ENCODE measurements at places on chromosomes 3 and 15.

DNA sequence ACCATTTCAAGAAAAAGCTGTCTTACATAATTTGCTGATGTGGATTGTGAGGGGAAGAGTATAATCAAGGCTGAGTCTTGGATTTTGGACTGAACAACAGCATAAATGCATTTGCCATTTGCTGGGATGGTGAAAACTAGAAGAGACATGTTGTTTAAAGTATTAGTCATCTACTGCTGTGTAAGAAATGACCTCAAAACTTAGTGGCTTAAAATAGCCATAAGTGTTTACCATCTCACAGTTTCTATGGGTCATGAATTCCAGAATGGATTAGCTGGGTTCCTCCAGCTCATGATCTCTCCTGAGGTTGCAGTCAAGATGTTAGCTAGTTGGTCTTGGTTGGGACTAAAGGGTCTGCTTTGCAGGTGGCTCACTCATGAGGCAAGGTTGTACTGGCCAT lies 66.2 kb downstream of the SCN11A start:
- no peak for DNase-seq

DNA sequence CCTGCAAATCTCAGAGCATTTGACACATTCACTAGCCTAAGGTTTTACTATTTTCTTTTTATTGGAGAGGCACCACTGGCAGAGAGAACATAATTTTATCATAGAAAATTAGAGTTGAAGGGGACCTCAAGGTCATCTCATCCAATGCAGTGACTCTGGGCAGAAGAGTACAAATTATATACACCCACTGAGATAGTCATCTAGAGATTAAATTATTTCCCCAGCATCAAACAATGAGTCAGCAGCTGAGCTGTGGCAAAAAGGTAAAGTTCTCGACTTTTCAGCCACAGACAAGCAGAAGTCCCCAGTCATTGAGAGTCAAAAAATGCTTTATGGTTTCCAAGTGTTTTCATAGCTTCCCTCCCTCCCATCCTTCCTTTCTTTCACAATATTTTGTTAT lies 39.3 kb upstream of the SEMA6D start:
- no peak for DNase-seq

GRCh38 chr3:185961675-185962232 lies 23.9 kb upstream of the TRA2B start:
- DNase-seq: no peak

DNA sequence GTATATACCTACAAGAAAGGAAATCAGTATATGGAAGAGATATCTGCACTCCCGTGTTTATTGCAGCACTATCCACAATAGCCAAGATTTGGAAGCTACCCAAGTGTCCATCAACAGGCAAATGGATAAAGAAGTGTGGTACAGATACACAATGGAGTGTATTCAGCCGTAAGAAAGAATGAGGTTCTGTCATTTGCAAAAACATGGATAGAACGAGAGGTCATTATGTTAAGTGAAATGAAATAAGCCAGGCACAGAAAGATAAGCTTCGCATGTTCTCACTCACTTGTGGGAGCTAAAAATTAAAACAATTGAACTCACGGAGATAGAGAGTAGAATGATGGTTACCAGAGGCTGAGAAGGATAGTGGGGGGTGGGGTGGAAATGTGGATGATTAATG lies 53.1 kb downstream of the FAM81A start:
- DNase-seq: no peak

- DNase-seq: peak; percentile 77
Observed at GRCh38 chr15:58487041-58487723, 55.4 kb downstream of the LIPC start.

DNA sequence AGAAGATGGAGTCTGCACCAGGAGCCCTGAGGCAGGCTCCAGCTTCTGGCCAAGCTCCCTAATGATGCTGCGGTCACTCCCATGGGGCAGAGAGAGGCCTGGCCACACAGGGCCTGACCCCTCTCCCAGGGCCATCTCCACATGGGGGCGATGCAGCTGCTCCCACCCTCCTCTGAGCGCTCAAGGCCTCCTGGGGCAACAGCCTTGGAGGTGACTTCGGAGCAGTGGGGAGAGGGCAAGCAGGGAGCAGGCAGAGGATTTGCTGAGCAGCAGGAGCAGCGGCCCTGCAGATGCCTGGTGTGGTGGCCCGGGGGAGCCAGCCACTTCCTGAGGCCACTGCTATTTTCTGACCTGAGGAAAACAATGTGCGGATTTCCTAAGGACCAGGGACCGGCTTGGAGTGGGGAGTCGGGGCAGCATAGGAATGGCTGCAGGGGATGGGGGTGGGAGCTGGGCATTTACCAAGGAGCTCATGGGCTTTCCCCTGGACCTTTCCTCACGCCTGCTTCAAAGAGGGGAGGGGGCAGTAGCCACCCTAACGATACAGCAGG lies 81.6 kb upstream of the RPL32 start:
- no peak for DNase-seq

- DNase-seq: no peak
Observed at GRCh38 chr15:92463826-92464225, 70.1 kb downstream of the ST8SIA2 start.

- no peak for DNase-seq
Observed at GRCh38 chr3:76643623-76644304, 396.1 kb upstream of the ROBO2 start.

- no peak for DNase-seq
Observed at GRCh38 chr3:151075869-151076562, 9.4 kb upstream of the MED12L start.

- no peak for DNase-seq
Observed at GRCh38 chr3:151859233-151859673, 14.2 kb upstream of the SUCNR1 start.

GRCh38 chr3:73734211-73735089 lies 109.7 kb upstream of the PDZRN3 start:
- no peak for DNase-seq

DNA sequence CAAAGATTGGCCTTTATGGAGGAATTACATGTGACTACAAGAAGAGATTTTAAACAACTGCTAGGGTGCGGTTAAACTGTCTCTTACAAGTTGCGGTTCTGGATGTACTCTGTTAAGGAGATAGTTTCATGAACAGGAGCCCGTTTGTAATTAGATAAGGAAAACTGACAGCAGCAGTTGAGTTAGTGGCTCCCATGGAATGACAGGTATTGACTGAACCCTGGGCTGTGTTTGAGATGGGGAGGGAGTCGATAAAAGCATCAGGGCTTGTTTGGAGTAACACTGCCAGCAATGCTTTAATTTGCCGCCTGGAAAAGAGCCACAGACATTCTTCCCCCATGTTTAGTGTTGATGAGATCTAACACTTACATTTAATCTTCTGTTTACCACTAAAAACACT lies 139.9 kb downstream of the ROBO2 start:
- DNase-seq: no peak

GRCh38 chr3:31408720-31409119 lies 124.0 kb upstream of the STT3B start:
- no peak for DNase-seq

DNA sequence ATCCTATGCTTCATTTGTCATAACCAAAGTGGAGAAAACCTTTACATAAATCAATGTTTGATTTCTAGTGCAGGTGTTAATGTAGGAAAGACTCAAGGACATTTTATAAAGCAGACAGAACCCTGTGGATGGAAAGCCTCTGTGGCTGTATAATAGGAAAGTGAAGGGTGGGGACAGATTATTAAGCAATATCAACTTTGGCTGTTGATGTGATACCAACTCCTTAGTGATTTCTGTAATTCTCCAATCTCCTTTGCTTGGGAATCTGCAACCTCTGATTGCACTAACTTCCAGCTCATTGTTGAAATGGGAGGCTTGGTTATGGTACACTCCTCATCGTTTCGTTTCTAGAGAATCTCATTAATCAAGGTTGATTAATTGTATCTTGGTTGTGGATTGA lies 29.3 kb upstream of the ADGRG7 start:
- no peak for DNase-seq

DNA sequence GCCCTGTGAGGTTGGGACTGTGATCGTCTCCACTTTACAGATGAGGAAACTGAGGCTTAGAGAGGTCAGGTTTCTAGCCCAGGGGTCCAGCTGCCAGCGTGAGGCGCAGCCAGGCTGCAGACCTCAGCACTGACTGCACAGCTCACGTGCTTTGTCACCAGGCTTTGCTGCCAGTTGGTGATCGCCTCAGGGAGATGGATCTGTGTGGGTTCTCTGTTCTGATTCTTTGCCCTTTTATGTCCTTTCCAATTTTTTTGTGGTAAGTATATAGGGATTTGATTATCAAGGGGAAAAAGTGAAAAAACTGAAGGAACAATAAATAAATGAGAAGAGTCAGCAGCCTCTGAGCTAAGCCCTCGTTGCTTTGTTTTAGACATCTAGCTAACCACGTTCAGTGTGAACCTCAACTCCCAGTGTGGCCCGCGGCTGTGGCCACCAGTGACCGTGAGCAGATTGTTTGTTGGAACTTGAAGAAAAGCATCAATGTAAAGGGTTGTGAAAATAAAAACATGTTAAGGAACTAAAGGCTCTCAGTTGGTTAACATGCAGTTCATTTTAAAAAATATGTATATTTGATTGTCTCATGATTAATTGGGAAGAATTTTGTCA lies 117.6 kb downstream of the PDE8A start:
- DNase-seq: no peak

GRCh38 chr3:51400166-51400565 lies 9.1 kb downstream of the RBM15B start:
- no peak for DNase-seq

- no peak for DNase-seq
Observed at GRCh38 chr3:125398952-125399351, 23.8 kb upstream of the ZNF148 start.

- no peak for DNase-seq
Observed at GRCh38 chr3:190614226-190615059, 100.6 kb downstream of the IL1RAP start.

- no peak for DNase-seq
Observed at GRCh38 chr3:102156426-102156825, 278.4 kb upstream of the ZPLD1 start.

DNA sequence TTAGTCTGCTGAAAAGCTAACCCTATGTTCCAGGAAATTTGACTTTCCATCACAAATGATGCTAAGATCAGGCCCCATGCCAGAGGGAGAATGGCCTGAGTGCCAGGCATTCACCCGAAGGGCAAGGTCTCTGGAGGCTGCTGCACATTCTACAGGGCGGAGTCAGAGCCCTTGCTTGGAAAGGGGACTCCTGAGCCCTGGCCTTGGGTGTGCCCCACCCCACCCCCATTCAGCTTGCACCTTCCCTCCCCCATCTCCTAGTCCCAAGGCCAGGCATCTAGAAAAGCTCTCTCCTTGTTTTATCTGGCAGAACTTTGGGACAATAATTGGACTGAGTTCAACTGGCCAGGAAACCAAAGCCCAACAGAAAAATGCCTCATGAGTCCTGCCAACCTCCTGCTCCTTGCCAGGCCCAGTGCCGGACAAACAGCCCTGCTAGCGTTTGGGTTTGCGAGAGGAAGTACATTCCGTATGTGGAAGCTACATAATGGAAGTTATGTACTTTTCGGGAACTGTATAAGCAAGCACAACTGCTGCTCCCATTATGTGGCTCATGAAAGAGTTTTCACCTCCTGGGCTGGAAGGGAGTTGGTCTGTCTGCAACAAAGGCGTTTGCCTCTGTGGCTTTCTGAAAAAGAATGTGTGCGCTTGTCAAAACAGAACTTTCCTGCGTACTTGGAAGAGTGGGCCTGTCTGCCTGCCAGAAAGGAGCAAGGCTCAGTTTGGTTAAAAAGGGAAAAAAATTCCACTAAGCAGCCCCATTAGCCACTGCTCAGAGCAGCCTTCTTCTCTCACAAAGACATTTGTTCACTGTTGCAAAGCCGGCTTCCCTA lies 321.5 kb upstream of the CTNNB1 start:
- DNase-seq: peak; percentile 66

DNA sequence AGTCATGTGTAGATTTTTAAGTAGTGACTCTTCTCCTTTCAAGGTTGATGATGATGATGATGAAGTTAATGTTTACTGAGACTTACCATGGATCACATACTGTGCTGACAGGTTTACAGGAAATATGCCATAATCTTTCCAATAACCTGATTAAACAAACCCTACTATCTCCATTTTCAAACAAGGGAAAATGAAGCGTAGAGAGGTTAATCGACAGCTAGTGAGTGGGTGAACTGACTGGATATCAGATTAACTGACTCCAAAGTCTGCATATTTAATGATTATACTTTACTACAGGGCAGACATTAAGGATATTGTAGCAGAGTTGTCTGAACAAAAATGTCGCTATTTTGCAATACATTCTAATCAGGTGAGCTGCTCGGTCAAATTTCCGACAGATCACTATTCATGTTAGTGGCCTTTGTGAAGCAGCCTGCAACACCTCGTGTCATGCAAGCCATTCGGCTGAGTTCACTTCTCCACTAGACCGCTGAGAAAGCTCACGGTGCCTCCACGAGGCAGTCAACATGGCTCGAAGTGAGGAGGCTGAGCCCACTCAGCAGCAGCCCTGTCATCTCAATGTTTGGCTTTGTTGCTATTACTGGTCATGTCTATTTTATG lies 264.2 kb downstream of the NFKBIZ start:
- no peak for DNase-seq

- no peak for DNase-seq
Observed at GRCh38 chr15:80587816-80588456, 107.2 kb upstream of the ABHD17C start.

DNA sequence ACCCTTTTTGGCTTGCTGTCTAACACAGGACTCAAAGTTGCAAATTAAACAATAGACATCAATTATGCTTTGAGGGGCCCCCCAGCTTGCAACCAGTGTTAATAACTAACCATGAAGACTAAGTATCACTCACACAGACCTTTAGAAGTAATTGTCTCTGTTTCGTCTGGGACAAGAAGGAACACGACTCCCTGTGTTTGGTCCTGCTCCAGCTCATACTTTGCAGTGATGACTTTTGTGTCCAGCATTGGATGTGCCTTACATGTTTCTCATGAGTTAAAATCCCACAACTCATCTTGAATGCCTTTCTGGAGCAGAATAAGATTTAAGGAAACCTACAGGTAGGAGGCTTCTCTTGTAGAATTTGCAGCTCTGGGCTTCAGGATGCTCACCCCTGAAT lies 53.1 kb downstream of the GMNC start:
- no peak for DNase-seq

- DNase-seq: no peak
Observed at GRCh38 chr3:121752772-121753171, 3.2 kb upstream of the GOLGB1 start.

GRCh38 chr3:36774052-36774451 lies 9.7 kb upstream of the DCLK3 start:
- DNase-seq: no peak

GRCh38 chr15:100892013-100892355 lies 12.4 kb downstream of the ALDH1A3 start:
- no peak for DNase-seq

DNA sequence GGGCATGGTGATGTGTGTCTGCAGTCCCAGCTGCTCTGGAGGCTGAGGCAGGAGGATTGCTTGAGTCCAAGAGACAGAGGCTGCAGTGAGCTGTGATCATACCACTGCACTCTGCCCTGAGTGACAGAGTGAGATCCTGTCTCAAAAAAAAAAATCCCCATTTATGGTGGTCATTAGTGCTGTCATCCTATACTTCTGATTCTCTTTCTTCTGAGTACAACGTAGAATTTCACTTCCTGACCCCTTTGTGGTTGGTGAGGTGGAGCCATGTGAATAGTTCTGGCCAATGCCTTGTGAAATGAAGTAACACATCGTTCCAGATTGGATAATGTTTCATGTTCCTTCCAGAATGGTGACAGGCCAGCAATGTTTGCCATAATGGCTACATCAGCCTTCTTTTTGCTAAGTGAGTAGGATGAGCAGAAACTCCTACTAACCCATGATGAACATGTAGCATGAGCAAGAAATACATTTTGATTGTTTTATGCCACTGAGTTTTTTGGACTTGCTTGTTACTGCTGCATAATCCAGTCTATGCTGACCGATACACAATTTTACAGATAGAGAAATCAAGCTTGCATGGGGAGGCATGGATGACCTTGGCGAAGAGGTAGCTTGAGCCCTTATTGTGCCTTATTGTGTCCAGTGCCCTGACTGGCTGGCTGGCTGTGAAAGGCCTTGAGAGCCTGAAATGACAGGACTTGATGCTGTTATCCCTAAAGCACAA lies 30.9 kb upstream of the TLE3 start:
- no peak for DNase-seq

Measured in NCI-H446 treated with DMSO at 0.1 percent for 48 hours (cell line).